ENCODE measurements at places on chromosomes 3 and 15.

GRCh38 chr15:29870495-29871151 is 48.4 kb upstream of the TJP1 start:
- DNase-seq: no peak

DNA sequence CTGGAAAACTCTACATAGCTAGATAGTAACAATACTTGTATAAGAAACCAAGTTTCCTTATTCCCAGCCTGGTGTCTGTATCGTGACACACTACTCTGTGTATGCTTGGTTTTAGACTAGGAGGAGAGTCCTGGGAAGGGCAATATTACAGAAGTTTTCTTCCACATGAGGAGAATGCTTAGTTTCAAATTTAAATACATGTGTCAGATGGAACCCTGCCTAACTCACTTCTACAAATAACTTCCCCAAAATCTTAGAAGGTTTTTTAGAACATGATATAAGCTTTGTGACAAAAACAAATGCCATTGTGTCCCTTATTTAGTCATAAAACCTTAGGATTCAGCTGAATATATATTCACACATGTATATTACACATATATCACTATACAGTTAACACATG is 7.2 kb upstream of the IL20RB start:
- no peak for DNase-seq

GRCh38 chr3:133745981-133746711 is at the start of gene TF:
Gene TF (plus strand): TSS chr3:133746393. CDS start chr3:133746441, 48 bp downstream.
- DNase-seq: no peak

- DNase-seq: no peak
Measured at GRCh38 chr3:150308481-150309256, 99.4 kb upstream of the TSC22D2 start.

DNA sequence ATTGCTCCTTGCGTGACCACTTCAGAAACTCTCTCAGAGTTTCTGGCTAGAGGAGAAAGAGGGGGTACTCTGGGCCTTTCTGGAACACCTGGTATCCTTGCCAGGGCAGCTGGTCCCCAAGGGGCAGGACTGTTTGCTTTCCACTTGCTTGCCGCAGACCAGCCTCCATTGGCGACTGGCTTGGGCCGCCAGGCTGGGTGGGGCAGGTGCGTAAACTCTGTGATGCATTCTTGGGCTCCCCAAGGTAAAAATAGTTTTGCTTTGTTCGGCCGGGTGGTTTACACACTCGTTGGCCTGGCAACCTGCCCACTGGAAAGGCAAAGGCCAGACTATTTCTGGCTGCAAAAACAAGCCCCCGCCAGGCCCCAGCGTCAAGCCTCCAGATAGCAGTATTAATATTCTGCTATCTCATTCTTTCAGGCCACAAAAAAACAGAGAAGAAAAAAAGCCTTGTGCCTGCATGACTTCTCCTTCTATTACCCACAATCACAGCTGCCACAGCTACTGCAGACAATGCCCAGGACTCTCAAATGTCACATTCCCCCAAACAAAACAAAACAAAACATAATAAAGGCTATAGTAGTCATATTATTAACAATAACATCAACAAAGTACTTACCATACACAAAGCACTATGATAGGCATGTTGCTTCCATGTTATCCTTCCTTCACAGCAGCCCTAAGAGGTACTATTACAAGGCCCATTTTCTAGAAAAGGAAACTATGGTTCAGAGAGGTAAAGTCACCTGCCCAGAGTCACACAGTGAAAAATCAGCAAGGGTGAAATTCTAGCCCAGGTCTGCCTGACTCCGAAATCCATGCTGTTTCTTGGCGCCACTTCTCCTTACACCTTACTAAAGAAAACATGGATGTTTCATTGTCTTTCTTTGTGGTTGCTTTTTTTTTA is 14.0 kb upstream of the SSUH2 start:
- DNase-seq: no peak

GRCh38 chr3:11832981-11833905 is 13.4 kb downstream of the TAMM41 start:
- no peak for DNase-seq

- DNase-seq: peak; percentile 64
Measured at GRCh38 chr15:64809649-64810496, 15.6 kb downstream of the PIF1 start.

DNA sequence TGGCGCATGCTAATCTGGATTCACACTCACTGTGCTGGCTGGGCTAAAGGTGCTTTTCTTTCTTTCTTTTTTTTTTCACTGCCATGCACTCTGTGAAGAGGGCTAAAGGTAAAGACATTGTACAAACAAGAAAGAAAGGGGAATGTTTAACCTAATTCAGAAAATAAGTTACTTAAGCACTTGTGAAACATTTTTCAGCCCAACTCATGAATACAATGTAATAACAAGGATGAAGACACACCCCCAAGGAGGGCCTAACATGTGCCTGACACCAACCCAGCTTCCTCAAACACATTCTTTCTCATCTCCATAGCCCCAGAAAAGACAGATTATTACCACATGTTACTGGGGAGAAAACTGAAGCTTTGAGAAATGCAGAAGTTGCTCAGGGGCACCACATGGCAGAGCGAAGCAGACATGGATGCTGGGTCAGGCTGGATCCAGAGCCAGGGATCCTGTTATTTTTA is 5.7 kb downstream of the STIMATE start:
- DNase-seq: no peak

GRCh38 chr3:124688581-124689454 is 41.4 kb upstream of the UMPS start:
- peak; percentile 68 for DNase-seq

- no peak for DNase-seq
Measured at GRCh38 chr3:132641837-132642538, 17.6 kb downstream of the ACAD11 start.

DNA sequence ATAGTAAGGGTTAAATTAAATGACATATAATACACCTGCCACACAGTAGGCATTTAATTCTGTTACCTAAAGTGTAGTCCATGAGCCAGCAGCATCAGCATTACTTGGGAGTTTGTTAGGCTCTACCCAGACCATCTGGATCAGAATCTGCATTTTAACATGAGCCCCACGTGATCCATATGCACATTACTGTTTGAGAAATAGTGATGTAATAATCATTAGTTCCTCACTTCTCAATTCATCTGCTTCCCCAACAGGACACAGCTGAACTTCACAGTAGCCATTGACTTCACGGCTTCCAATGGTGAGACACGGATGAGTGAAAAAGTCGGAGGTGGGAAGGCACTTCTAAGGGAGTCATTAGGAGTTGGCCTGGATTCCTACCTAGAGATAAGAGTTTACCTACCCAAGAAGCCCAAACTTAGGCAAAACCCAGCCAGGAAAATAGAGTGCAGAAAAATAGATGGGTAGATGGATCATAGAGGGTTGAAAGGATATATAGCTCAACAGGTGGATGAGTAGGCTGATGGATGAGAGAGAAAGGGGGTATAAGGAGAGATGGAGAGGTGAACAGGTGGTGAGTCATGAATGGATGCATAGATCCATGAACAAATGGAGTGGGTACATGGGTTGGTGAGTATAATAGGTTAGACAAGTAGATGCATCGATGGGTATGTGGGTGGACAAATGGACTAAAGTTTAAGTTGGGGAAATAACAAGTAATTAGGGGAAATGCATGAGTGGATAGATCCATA is 13.3 kb downstream of the CPNE9 start:
- no peak for DNase-seq

Data from activated CD4-positive, alpha-beta T cell treated with anti-CD3 and anti-CD28 coated beads for 24 hours (primary cell).